ENCODE measurements at places on chromosomes 3 and 15. TPM values are rescaled to one million over a fixed set of nuclear protein-coding genes. Genes with fewer than 3 reads are reported as not detected.
A peak's percentile ranks its signal among the peaks of the same experiment; 100 is the strongest.

The CAPN3 gene
- 19.8 TPM for total RNA-seq

The SERF2 gene
- total RNA-seq = 761 TPM

The ZNF774 gene
- total RNA-seq = 1.6 TPM

The C3orf49 gene
- not detected for total RNA-seq

DNA sequence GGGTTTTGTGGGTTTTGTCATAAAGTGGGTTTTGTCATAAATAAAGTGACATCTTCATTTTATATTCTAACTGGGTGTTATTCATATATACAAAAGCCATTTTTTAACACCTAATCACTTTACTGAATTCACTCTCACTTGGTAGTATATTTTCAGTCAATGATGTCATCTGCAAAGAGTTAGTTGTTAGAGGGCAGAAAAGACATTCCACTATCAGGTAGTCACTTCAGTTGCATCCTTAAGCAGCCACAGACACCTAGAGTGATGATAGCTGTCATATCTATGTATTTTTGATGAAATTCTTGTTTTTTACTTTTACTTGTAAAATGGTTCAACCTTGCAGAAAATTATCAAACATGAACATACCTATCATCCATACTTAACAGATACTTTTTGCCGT is 89.0 kb downstream of the DHX36 start:
- no peak for DNase-seq

DNA sequence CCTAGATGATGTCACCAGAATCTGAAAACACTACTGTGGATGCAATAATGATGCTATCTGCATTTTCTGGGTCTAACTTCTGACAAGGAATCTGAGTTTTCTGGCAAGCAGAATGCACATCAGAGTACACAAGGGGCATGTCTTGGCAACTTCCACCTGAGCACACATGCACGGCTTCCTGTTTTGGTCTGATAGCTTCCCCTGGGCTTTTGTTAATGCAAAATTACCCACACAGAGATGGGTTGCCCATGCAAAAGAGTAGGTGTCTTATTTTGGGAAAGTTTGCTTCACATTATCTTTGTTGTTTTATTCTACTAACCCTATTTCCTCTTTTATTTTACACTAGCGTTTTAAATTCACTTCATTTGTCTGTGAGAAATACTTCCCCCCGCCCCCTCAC is 74.2 kb upstream of the SATB1 start:
- DNase-seq = no peak

GRCh38 chr3:58292866-58293265 is 13.2 kb upstream of the RPP14 start:
- DNase-seq = no peak

DNA sequence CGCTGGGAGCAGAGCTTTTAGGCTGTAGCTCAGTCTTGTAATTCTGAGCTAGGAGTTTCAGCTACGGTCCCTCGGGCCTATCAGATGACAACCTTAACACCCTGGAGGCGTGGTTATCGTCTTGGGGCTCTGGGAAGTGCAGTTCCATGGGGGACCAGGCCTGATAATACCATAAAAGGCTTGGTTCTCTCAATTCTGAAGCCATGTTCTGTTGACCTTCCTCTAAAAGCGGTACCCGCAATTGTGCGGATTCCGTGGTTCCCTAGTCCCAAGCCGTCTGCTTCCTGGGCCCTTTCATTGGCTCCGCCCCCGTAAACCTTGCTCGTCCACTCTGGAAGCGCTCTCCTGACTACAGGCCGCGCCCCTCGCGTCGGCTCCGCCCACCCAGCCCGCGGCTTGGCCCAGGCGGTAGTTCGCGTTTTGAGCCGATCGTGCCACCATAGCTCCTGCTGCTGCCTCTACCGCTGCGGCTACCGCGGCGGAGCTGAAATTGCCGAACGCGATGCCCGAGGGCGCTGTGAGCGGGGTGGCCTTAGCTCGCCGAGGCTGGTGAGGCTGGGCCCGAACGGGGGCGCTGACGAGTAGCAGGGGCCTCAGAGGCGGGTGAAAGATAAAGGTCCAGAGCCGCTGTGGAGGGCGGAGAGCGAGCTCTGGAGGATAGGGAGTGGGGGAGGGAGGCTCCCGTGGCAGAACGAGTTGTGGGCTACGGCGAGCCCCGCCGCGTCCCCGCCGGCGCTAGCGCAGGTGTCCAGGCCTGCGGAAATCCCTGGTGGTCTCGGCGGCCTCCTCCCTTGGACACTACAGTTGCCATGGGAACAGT is at the start of gene MAPKBP1:
MAPKBP1 (plus strand) TSS at position 423 of the 820 bp plus-strand sequence. CDS start 792 bp downstream, outside the sequence.
- DNase-seq = peak; percentile 88

GRCh38 chr3:195616681-195617080 is 32.9 kb upstream of the APOD start:
- no peak for DNase-seq

- DNase-seq = no peak
These were observed 9.6 kb upstream of the TIPARP start for GRCh38 chr3:156664831-156665178.

DNA sequence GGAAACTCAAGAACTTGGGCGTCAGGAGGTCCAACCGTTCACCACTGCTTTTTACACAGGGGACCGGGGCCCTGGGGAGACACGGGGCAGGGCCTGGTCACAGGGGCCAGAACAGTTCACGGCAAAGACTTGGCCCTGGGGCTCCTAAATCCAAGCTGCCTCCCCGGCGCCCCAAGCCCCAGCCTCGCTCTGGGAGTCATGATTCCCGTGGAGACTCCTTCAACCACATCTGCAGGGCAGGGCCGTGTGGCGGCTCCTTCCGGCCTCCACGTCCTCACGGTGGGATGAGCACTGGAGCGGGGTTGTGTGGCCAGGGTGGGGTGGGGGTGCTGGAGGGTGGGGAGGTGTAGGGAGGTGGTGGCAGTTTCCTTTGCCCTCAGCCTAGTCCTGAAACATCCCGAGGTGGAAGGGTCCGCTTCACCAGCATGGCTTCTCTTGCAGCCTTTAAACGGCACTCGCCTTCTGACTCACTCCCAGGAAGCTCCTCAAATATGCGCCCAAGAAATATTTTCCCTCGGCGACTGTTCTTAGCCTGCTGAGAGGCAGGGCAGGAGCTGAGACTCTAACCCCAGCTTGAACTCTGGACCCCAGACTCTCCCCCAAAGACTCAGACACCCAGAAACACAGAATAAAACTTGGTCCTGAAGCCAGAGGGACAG is 1.8 kb downstream of the MUC4 start:
- no peak for DNase-seq

All from thoracic aorta (tissue), 2 donors.